Stimulated activated CD4-positive, alpha-beta T cell treated with anti-CD3 and anti-CD28 coated beads, Interleukin-4, amount 100 ng/mL, for 48 hours (primary cell): ENCODE measurements at places on chromosomes 5 and 9.

- DNase-seq: no peak
Measured at GRCh38 chr5:133967698-133968203, 674 bp downstream of the C5orf15 start.

DNA sequence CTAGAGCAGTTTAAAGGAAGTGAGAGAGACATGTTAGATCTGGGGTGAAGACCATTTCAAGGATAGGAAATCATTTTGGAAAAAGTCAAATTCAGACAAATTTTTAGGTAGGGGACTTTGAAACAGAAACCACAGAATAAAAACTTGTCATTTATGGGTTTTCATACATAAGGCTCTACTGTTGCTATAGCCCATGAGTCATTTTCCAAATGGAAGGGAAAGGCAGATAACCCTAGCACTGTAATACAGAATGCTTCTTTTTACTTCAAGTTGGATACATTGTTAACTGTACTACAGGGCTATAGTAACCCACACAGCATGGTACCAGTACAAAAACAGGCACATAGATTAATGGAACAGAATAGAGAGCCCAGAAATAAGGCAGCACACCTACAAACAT is 455.4 kb downstream of the EBF1 start:
- no peak for DNase-seq

GRCh38 chr9:86349271-86349670 is 4.9 kb downstream of the TUT7 start:
- DNase-seq: no peak

DNA sequence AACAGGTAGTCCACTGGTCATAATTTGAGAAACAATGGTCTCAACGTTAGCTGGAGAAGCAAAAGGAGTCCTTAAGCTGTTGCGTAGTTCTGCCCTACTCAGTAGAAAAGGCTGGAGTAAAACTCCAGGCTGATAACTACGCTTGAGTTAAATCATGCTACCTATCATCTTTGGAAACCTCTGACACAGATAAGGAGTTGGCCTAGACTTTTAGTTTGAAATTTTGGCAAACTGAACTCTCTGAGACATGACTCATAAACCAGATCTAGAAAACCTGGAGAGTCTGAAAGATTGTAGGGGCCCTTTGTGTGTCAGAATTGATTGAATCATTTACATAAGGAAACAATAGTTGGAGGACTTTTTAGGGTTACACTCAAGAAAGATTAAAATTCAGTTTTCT is 26.3 kb downstream of the NMUR2 start:
- DNase-seq: no peak

GRCh38 chr5:72920690-72921502 is 34.9 kb upstream of the FCHO2 start:
- no peak for DNase-seq

DNA sequence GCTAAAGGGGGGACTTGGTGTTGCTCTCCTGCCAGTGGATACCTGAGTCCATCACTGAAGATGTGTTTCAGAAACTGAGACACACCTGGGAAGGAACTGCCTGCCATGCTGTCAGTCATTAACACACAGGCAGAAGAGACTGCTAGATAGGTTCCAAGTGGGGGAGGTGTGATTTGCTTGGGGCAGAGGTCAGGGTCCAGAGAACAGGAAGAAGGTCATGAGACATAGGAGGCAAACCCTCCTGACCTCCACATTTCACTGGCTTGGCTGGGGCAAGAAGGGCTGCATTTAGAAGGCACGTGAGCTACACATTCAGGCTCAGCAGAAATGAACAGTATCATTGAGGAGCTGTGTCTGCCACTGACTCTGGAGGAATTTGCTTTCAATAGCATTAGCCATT is 215.8 kb downstream of the HSPA4 start:
- DNase-seq: no peak

GRCh38 chr5:71899865-71900342 is 180.8 kb downstream of the CARTPT start:
- no peak for DNase-seq

- DNase-seq: no peak
Measured at GRCh38 chr5:166671811-166672210, 1619.6 kb upstream of the WWC1 start.

DNA sequence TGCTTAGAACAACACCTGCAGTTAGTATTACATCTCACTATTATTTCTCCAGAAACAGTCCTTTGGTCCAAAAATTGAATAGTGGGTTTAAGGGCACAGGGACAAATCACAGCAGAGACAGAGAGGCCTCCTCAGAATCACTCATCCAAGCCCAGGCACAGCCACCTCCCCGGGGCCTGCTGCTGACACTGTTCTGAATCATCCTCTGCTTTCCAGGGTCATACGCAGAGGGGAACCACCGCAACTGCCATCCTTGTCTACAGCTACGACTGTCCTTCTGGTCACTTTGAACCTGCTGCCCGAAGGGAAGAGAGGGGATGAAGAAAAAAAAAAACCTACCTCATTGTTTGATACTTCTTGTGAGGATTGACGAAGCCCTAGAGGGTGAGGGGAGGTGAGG is 35.3 kb upstream of the MAN2A1 start:
- DNase-seq: peak; percentile 7

- DNase-seq: no peak
Measured at GRCh38 chr5:36272136-36272690, 29.5 kb downstream of the RANBP3L start.

DNA sequence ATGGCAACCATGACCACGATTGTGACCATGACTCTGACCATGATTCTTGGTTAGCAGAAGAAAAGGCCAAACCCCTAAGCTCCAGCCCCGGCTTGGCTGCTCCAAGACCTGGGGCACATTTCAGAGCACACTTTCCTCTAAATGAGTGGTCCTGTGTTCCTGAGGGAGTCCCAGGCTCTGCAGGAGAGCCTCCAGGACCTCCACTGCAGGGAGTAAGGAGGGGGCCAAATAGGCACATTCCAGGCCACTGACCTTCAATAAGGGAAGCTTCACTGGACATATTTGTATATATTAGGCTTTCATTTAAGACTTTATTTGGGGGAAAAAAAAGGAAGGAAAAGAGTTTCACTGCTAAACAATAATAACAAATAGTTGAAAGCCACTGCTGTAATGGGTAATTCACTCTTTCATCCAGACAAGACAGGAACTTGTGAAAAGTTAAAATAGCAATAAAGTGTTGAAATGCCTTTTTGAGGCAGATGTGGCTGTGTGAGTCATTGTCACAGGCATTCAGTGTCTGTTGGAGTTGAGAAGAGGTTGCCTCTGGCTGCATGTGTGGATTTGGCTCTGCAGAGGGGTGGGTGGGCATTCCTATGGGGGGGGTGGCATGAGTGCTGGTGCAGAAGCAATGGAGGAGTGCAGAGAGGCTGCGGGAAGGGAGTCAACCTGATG is 63.9 kb upstream of the TGFBR1 start:
- no peak for DNase-seq

DNA sequence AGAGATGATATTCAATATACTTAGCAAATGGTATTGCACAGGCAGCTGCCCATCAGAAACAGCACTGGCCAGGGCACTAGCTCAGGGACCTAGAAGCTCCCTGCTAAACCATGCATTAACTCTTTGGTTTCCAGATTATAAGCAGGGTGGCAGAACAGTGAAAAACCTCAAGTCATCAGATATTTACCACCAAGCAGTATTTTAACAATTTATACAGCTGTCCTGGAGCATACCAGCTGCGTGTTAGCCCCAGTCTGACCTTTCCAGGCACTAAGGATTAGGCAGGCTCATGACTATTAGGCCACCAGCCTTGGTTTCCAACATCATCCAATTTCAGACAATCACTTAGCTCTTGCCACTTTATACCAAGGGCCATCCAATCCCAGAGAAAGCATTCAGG is 326.5 kb downstream of the CAAP1 start:
- no peak for DNase-seq

- DNase-seq: no peak
Measured at GRCh38 chr5:32163785-32164184, 10.3 kb downstream of the GOLPH3 start.

DNA sequence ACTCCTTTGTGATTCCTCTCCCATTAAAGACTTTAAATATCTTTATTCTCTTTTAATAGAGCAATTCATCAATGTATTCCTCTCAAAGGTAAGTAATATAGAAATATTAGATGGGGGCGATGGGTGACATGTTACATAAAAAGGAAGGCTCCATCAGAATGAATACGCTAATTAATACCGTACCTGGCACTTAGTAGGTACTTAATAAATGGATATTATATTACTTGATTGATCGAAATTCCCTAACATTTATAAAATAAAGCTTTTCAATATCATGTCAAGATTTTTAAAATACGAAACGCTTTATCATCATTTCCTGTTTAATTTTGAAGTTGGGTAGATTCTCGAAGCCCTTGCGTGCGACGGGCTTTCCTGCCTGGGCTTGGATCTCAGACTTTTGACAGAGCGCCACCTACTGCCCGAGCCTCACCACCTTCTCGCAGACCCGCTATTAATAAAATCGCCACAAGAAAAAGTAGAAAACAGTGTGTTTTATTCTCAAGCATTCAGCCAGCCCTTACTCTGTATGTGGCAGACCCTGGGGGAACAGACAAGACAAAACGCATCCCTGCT is 99.4 kb downstream of the C5orf15 start:
- peak; percentile 76 for DNase-seq
